Stimulated activated CD8-positive, alpha-beta memory T cell treated with anti-CD3 and anti-CD28 coated beads, Interleukin-15, amount 100 ng/mL, for 24 hours (primary cell): ENCODE measurements at places on chromosomes 2 and 18.

DNA sequence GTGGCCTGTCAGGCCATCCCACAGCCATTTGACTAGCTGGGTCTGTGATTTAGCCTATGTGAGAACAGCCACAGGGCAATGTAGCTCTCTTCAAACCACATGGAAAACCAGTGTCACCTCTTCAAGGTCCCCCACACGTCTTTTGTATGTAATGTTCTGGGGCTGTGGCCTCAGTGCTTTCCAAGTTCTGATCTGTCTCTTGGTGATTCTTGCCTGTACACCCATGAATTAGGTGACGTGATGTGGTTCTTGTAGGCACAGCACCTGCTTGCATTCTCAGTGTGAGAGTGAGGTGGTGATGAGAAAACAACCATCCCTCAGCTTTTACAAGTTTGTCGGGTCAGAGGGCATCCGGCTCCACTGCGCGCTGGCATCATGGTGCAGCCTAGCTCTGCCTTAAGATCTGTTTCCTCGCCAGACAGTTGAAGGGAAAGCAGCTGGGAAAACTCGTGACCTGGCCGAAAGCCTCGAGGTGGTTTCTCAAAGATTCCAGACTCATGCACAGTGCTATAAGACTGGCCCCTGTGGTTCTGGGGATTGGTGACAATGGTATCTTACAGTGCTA lies 125.8 kb downstream of the TANC1 start:
- DNase-seq = no peak

DNA sequence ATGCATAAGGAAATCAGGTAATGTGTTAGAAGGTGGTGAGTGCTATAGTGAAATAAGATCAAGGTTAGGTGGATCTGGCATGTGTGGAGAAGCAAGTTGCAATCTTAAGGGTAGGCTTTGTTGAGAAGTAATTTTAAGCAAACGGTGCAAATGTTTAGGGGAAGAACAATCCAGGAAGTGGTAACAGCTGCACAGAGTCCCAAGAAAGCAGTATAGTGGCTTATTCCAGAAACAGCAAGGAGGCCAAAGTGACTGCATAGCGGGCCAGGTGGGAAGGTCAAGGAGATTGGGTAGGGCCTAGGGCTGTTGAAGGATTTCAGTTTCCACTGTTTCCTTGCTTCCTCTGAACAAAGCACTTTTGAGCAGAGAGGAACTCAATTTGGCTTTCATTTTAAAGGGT lies 30.0 kb upstream of the RAB1A start:
- DNase-seq = no peak

DNA sequence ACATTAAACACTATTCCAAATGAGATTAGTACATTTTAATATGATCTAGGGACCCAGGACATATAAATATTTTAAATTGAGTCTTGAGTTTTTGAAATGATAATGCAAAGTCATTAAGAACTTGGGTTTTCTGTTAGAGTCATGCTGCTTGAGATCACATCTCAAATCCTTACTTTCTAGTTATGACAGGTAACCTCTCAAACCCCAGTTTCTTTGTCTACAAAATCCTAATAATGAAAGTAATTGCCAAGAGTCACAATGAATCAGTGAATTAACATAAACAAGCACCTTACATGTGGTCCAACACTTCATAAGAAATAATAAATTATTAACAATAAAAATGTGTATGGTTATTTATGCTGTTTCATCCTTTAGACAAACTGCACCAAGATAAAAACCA lies 607.6 kb downstream of the LRP1B start:
- no peak for DNase-seq

- no peak for DNase-seq
Observed at GRCh38 chr2:55148269-55148668, 83.8 kb downstream of the CLHC1 start.

GRCh38 chr2:191174442-191174841 lies 23.6 kb upstream of the STAT4 start:
- DNase-seq = no peak

DNA sequence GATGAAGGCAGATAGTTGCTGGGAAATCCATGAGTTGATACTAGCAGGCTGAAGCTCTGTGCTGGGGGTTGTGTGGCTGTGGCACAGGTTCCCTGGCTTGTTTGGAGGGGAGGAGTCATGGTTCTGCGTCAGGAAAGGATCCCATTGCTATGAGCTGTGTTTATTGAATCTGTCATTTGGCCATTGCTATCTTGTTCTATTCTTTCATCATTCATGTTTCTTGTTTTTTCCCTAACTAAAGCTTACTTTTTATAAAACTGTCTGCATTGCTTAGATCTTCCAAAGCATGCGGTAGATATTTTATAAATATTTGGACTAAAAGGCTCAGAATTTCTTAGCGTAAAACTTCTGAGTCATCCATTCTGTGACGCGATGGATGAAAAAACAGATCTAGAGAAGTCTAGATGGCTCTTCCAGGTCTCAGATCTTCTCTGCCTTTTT lies 335.3 kb downstream of the PTPRM start:
- DNase-seq = no peak

GRCh38 chr2:227228061-227228667 lies 63.7 kb downstream of the COL4A3 start:
- no peak for DNase-seq

- DNase-seq = no peak
Observed at GRCh38 chr2:102489646-102490045, 16.6 kb downstream of the SLC9A4 start.

- no peak for DNase-seq
Observed at GRCh38 chr2:238920053-238920452, 72.2 kb downstream of the TWIST2 start.

- no peak for DNase-seq
Observed at GRCh38 chr2:222931659-222932058, 70.8 kb downstream of the ACSL3 start.

GRCh38 chr2:67828066-67828465 lies 234.7 kb downstream of the C1D start:
- no peak for DNase-seq

- no peak for DNase-seq
Observed at GRCh38 chr18:76233876-76234675, 261.0 kb downstream of the ZNF516 start.

DNA sequence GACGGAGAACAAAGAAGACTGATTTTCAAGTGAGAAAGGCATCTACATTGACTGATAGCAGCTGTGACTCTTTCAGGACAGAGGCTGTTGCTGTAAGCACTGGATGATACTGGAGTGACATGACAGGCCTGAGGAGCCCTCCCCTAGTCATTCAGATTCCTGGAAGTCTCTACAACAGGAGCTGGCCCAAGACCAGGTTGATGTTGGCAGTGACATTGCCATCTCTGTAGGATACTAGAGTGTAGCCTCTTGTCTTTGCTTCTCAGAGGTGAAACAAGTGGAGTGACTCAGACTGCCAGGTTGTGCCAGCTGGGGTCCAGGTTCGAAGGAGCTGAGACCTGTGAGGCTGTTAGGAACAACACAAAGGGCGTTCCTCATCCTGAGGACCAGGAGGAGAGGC lies 44.7 kb upstream of the SH3RF3 start:
- no peak for DNase-seq
